ENCODE measurements at places on chromosomes 7 and 10.

GRCh38 chr7:33979300-33979806 lies 74.0 kb downstream of the BMPER start:
- no peak for DNase-seq

DNA sequence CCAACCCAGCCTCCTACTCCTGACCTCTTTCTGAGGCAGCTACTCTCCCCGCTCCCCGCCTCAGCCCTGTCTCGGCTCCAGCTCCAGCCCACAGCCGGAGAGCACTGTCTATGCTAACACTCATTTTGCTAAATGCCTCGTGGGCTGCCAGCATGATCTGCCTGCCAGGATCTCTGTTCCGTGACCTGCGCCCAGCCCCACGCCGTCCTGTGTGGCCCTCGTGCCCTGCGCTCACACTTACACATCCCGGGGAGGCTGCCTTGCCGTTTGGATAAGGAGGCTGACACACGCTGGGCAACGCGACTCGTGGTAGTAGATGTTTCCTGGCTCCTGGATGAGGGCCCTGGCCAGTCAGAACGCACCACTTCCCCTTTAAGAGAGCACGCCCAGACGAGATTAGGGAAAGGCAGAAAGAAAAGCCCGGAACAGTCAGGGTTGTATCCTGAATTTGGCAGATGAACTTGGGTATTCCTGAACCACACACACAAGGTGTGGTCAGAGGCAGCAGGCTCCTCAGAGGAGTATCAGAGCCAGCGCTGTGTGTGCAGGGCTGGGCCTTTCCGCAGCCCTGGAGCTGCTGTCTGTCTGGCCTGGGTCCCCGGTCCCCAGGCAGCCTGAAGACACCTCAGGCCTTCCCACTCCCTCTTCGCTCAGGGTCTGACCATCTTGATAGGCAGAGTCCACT lies 97.7 kb upstream of the EFCAB10 start:
- no peak for DNase-seq

- DNase-seq = no peak
Observed at GRCh38 chr10:70052462-70053217, at the start of gene MACROH2A2. Gene MACROH2A2, plus strand, starts transcription at chr10:70052846. Its CDS starts 22,813 bp downstream, at chr10:70075659.

DNA sequence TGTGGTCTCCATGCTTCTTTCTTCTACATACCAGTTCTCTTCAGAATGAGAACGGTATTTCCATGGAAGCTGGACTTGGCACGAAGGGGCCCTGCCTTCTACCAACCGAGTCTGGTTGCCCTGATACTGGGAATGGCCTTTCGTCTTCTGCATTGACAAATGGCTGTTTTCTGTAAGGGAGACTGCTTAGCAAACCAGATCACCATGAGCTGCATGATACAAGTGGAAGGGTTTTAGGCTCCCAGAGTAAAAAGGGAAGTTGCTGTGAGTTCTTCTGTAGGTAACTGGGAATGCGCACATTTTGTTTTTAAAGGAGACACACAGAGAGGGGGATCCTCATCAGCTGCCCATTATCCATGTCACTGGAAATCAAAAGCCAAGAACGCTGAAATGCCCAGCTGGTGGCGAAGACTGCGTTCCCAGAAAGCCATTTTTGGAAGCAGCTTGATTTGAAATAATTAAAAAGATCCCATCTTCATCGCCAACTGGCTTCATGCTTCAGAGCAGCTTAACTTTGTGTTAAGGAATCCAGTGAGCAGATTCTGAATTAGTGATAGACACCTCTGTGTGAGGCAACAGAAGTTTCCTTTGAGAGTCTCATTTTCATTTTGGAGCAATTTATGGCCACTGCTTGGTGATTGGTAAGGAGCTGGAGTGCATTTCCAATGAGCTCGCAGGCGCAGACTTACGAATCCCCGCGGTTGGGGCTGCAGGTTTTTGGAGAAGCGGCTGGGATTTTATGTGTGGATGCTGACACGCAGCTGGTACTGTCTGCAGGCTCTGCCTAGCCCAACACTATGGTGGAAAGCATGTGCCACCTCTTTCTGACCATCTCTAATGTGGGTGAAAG lies 672.7 kb upstream of the FOXK1 start:
- DNase-seq = no peak

DNA sequence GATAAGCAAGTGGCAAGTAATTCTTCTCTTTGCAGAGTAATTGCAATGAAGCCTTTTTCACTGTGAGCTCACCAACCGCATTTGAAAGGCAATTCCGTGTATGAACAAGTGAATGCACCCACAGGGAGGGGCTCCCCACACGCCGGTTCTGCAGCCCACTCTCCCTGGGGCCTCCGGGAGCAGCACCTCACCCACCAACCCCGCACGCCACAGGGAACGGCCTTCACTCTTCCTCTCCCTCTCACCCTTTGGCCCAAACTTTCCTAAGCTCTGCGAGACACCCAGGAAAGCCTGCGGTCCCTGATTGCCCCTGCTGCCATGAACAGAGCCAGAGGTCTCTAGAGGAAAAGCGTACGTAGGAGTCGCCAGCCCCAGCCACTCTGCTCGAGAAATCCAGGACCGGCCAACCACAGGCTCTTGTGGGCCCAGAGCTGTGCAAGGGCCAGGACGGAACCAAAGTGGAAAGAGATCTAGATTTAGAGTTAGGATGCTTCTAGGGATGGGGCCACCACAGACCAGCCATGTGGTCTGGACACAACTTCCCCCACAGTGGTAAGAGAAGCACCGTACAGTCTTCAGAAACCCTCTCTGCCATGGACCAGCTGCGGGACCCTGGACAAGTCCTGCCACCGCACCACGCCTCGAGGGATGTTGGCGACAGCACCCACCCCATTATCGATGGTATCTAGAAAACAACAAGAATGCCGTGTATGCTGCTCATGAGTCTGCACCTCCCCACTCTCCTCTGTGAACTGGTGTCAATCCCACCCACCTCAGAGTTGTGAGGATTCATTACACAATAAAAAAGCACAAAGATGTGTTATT lies 3.6 kb downstream of the WDR86 start:
- DNase-seq = peak; percentile 5

DNA sequence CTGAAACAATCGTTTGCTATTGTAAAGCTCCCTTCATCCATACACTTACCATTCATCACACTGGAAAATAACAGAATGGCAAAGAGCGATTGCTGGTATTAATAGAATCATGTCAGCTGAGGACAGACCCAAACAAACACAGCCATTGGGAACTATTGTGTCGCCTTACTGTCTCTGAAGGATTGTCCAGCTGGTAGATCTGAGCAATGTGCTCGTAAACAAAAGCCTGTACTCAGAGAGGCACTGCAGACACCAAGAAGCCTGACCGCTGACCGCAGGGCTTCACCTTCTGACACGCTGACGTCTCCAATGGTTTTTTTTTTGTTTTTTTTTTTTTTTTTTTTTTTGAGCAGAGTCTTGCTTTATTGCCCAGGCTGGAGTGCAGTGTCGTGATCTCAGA lies 151.0 kb upstream of the FRMD4A start:
- DNase-seq = no peak

DNA sequence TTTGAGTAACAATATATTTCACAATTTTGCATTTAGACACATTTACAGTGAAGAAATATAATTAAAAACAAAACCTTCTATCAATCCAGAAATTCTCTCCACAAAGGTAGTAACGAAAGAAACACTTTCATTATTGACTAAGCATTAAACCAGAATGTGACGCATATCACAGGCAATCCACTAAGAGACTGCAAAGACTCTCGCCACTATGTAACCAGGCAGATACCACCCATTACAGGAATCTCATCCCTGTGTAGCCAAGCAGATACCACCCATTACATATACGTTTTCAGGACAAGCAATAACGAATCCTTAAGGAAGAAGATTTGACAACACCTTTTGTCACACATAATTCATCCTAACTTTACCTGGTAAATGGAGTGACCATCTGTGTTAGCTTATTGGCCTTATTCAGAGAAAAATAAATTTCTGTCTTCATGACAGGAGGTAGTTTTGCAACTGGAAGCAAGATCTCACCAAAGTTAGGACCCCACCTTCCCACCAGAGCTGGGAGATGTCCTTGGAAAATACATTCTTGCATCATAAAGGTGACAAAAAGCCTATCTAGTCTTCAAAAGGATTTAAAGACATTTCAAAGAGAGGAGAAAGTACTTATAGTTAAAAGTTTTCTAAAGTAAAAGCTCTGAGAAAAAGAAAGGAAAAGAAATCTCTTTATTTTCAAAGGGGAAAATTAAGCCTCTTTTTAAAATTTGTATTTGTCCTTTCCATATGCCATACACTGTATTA lies 30.8 kb downstream of the LRRC17 start:
- DNase-seq = no peak

DNA sequence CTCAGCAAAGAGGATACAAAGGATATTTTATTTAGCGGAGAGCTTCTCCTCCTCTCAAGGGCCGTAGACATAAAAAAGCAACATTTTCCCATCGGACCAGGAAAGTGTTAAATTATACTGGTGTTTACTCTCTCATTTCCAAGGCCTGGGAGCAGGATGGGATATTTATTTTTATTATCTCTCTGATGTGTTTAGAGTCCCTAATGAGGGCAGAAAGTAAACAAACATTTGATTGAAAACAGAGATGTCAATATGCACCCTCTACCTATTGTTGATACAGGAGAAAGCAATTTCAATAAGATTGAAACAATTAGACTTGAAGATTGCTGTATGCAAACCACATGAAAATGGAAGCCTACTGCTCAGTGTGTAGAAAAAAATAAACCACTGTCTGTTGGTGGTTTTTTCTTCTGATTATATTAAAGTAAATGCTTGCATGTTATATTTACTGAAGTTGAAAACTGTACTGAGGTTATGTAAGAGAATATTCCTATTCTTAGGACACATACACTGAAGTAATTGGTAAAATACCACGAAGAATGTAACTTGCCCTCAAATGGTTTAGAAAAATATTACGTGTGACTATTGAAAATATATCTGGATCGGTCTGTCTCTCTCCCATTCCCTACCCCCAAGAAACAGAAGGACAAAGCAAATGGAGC lies 59.3 kb downstream of the ATXN7L1 start:
- no peak for DNase-seq

GRCh38 chr10:78688901-78689583 lies 379.7 kb upstream of the ZMIZ1 start:
- no peak for DNase-seq

GRCh38 chr7:128937647-128938543 lies at the start of gene IRF5:
Gene IRF5, plus strand, starts transcription at chr7:128937927. Its CDS starts 4,155 bp downstream, at chr7:128942082.
- DNase-seq = no peak

GRCh38 chr7:138907850-138908249 lies 73.3 kb downstream of the KIAA1549 start:
- no peak for DNase-seq

DNA sequence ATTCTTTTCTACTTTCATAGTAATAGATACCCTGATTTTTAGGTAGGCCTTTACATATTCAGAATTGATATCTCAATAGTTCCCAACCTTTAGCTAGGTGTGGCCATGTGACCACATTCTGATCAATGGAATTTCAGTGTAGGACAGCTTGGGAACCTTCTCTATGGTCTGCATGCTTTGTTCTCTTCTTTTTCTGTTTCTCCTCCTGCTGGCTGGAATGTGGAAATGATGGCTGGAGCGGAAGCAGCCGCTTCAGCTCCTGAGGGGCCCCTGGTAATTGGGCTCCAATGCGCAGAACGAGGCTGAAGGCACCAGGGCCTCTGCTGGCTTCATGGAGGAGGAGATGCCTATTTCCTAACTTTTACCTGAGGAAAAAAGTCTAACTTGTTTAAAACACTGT lies 152.6 kb downstream of the ZMYND11 start:
- DNase-seq = no peak

GRCh38 chr7:116339564-116339963 lies 129.2 kb downstream of the TES start:
- no peak for DNase-seq

DNA sequence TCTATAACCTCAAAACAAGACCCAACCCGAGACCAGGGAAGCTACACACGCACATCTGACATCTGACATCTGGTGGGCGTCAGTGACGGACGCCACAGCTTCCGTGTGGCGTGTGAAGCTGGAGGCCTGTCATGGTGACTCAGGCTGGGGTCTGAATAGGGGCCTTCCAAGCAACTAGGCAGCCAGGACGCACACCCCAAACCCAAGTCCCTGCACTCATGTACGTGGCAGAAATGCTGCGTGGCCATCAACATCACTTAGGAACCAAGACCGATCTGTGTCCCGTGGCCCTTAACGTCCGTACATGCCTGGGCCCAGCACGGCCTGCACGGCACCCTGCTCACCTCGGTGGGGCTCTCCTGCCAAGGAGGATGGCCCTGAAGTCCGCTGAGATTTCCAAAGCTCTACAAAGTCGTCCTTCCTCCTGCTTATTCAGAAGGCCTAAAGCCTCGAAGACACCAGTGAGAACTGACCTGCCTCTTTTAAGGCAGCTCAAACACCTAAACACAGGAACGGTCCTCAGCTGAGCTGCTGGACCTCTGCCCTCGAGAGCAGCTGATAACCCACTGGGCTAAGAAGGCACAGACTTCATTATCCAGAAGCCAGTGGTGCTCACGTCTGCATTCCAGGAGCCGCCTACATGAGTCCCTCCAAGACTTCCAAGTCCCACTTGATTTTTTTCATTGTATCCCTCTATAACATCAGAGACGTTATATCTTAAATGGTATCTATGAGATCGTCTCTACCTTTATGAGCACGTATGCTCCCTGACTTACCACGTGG lies 82.5 kb downstream of the DIP2C start:
- DNase-seq = no peak

- DNase-seq = no peak
Observed at GRCh38 chr7:131244259-131244852, 83.3 kb upstream of the MKLN1 start.

GRCh38 chr7:106952658-106953231 lies 87.7 kb downstream of the PIK3CG start:
- no peak for DNase-seq

- DNase-seq = no peak
Observed at GRCh38 chr10:83522881-83523386, 616.4 kb upstream of the GHITM start.

DNA sequence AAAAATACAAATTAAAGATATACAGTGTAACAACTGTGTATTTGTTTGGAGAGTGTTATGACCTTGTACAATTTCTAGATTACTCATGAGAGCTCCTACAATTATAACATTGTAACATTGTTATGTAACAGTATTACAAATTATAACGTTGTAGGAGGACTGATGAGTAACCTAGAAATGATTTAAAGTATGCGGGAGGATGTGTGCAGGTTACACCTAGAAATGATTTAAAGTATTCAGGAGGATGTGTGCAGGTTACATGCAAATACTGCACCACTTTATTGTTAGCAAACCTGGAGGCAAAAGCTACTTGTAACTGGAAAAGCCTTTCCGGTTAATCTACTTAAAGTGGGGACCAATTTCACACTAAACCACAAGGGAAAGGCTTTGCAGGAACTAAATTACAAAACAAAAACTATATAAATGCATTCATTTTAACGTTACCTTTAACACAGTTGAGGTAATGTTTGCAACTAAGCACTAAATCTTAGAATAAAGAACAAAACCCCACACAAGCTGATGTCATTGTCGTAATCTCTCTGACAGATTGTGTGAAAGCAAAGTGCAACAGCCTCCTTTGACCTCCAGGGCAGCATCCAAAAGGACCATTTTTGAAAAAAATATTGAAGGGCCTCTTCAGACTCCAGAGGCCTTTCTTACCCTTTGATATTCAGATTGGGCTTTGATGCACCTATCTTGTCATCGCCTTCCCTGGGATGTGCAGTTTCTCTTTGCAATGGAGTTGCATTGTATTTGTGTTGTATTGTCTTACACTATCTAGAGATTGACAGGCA lies 522.1 kb upstream of the FOXK1 start:
- no peak for DNase-seq

GRCh38 chr7:103988468-103989199 lies 824 bp downstream of the RELN start:
- no peak for DNase-seq

All from GM12891 (cell line).